ENCODE measurements at places on chromosomes 2 and 18.

DNA sequence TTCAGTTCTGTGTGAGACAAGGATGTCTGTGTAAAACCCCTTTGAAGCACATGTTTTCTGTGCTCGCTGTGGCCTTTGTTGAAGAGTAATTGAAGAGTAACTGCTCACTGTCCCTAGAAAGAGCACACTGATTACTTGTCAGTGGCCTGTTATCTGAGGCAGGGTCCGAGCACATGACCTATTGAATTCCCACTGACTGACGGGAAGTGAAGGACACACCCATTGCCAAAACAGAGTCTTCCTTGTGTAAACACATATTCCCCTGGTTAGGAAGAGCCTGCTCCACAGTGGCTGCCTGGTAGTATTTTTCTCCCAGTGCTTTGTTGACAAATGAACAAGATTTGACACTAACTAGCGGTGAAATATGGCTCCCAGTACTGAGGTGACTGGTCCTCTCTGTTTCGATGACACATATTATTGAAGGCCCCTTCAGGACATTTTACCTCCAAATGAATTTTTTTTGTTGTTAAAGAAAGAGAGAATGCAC, 148.5 kb upstream of the GYPC start:
- DNase-seq: no peak

DNA sequence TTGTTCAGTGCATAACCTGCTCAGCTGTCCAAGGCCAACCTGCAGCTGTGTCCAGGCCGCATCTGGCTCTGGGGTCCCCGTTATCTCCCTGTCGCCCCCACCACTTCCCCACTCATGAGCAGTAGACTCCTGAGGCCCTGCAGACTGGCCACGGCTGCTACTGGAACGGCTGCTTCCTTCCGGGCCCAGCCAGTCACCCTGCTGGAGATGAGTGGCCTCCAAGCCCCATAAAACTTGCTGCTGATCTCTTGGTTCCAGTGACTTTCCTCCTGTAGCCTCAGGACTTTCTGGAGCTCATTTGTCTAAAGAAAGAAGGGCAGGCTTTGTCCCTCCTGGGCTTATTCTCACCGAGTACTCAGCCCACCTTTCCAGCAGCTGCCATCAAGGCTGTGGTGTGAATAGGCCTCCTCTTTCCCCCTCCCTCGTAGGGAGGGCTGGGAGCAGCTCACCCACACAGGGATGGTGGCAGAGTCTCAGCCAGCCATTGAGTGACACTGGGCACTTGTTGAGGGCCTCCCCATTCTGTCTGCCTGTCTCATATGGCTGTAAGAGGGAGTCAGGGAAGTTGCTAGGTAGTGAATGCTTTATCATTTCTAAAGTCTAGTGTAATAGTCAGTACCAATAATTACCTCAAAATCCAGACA, 257.3 kb downstream of the MYCN start:
- DNase-seq: no peak

GRCh38 chr2:152571048-152571766, 146.1 kb downstream of the PRPF40A start:
- no peak for DNase-seq

- no peak for DNase-seq
Observed at GRCh38 chr2:18993756-18994338, 364.6 kb downstream of the OSR1 start.

DNA sequence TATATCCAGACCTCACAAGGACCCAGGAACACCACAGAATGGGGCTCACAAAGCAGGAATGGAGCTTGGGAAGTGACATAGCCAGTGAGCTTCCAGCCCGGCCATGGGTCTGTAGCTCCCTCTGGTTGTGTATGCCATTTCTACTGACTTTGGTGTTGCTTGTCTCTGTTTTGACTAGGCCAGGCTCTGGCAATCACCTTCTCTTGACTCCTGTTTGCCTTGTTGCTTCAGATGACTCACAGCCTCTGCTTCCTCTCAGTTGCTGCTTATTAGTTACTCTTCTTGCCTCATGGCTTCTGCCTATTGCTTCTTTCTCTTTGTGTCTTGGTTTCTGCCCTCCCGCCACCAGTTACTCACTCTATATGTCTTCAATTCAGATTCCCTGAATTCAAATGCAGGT, 15.8 kb upstream of the IER3IP1 start:
- DNase-seq: no peak

- DNase-seq: no peak
Observed at GRCh38 chr2:10300328-10300920, 2.3 kb upstream of the HPCAL1 start.

GRCh38 chr2:175036582-175037018, 31.4 kb upstream of the CHN1 start:
- no peak for DNase-seq

DNA sequence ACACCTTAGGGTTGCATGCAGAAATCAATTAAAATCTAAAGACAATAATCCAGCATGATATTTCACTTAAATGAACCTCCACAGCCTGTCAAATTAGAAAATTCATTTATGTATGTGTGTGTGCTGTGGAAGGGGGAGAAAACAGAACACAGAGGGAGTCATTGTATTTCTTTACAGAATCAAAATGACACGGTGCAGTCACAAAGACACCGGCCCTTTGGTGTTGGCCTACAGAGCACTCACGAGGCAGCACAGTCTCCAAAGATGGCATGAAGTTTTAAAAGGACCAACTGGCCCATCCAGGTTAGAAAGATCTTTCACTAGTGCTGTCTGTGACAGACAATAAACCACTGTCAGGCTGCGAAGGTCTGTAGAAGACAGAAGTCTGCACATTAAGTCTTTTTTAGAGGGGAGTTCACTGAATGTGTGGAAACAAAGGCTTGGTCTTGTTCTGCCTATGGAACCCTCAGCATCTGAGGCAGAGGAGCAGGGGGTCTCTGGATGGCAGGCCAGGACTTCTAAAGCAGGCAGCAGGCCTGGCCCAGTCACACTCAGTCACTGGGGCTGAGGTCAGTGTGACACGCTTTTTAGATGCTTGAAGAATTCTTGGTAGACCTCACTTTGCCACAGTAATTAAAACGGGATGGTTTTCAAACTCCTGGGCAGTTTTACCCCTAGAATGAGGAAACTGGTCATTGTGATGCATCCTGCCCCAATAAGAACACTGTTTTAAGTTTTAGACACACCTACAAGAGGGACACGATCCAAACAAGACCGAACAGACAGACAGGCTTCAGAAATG, 184.9 kb downstream of the AFF3 start:
- DNase-seq: no peak

All from GM12864 (cell line).